CD4-positive, alpha-beta T cell treated with Interleukin-12 subunit alpha and Interleukin-12 subunit beta, for 1 hour (primary cell): ENCODE measurements at places on chromosomes 13 and 19.

GRCh38 chr13:73228546-73228945, 169.7 kb downstream of the KLF5 start:
- peak; percentile 31 for DNase-seq

- DNase-seq: no peak
These were observed 444.8 kb downstream of the OLFM4 start for GRCh38 chr13:53473397-53473796.

DNA sequence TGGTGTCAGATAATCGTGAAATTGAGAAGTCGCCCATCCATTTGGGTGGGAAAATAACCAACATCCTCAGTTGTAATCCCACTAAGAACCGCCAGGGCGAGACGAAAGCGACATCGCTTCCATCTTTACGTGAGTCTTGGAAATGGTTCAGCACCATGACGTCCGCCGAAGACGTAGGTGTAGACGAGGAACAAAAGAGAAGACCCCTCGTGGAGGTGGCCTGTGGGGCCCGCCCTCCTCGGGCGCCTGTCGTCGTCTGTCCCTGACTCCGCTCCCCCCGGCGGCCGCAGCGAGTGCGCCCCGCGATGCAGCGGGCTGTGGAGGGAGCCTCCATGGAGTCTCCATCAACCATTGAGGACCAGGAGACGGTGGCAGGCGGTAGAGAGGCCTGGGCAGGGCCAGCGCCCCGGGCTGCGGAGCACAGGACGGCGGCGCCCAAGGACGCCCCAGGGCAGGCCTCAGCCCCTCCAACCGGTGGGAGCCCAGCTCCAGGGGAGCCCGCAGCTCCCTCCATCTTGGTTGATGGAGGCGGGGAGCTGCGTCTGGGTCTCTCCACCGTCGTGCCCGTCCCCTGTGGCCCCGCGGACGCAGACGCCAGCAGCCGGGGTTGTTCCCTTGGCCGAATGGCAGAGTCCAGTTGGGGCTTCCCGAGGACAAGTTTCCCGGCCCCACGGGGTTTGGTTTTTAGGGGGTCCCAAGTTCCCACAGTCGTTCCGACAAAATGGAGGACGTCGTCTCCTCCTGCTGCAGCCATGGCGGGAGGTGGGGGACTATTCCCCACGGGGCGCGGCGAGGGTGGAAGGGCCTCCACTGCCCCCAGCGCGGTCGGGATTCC, 990 bp upstream of the ZMYM2 start:
- DNase-seq: peak; percentile 87

DNA sequence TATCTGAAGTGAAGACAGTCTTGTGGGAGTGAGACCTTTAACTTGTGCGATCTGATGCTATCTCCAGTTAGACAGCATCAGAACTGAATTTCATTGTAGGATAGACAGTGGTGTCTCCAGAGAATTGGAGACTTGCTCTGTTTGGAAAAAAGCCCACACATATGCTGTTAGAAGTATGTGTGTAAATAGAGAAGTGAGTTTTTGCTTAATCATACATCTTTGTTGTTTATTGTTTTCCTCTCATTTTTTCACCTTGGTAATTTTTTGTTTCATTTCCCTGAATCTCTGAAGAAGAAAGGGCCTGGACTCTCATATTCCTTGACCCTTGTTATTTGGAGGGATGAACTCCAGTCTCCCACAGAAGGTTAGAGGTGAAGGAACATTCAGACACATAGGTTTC, 21.8 kb downstream of the FPR3 start:
- no peak for DNase-seq

GRCh38 chr13:84896128-84896527, 903.1 kb downstream of the SLITRK6 start:
- DNase-seq: peak; percentile 28

DNA sequence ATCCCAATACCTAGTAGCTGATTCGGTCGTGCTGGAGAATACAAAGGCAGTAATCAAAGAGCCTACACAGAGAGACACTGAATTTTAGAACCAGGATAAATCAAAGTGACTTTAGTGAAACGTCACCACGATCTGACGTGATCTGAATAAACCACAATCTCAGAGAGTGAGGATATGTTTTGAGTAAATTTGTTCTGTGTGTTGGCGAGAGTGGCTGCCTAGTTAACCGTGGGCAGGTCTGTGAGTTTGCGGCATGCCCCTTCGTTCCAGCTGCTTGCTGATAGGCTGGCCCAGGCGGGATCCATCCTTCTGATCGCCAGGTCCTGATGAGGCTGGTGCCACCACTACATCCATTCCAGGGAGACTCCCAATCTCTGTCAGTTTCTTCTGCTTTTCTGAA, 40.4 kb downstream of the LRCH1 start:
- peak; percentile 49 for DNase-seq

- DNase-seq: no peak
These were observed 1.0 kb downstream of the FBL start for GRCh38 chr19:39845172-39845571.

DNA sequence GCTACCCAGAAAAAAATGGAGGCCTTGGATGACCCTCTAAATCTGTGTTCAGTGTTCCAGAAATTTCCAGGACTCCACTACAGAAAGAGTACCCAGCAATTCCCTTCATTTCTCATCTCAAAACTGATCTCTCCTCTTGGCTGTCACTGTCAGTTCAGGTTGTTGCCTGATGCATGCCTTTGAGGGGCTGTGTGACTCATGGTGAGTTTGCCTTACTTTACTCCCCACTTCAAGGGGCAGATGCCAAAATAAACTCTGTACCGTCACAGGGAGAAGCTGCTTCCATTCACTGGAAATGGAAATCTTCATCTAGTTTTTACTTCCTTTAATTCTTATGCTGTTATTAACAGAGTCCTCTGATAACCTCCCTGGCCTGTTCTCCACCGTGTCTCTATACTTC, 1075.0 kb downstream of the DIAPH3 start:
- no peak for DNase-seq

DNA sequence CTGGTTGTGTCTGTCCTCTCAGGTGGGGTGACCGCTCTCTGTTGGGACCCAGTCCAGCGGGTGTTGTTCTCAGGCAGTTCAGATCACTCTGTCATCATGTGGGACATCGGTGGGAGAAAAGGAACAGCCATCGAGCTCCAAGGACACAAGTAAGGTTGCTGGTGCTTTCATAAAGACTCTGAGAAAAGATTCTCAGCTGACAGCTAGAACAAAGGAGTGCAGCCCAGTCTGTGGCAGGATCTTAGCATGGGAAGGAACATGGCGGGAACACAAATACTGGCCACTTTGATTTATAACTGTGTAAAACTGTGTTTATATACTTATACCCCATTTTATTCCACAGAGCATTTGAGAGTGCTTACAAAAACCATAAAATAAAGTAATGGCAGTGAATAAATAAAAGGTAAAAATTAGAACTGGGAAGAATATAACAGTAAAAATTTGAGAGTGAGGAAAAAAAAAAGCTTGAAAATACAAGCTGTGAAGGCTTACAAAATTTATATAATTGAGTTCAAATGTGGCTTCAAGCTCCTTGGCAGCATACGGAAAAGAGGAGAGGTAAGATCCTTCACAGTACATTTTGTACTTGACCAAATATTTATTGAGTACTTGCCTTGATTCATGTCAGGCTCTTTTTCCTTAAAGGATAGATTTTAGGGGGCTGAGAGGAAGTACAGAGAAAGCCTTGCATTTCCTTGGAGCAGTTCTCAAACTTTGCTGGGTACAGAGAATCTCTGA, 64.8 kb downstream of the DHRS12 start:
- DNase-seq: no peak

DNA sequence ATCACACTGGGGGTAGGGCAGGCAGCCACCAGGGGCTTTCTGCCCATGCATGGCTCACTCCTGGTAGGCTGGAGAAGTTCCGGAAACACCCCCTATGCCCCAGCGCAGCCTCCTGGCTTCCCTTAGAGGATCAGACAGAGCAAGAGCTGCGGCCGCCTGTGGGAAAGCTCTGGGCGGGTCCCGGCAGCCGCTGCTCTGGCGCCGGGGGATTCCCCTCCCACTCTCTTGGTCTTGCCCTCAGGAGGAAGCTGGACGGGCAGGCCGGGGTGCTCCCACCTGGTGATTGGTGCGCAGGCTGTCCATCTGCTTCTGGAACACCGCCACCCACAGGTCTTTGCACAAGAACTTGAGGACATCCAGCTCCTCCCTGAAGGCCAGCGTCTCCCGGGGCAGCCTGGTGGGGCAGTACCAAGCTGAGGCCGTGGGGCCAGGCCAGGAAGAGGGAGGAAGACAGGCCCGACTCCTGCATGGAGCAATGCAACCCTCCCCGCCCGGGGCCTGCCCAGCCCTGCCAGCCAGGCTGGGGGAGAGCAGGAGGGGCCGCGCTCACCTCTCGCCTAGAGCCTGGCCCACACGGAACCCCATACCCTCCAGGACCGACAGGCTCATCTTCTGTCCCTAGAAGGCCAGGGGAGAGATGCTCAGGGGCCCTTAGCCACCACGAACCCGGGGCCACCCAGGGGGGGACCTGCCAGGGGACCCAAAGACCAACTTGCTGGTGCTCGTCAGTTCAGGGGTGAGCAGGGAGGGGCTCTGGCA, 4.0 kb upstream of the NKPD1 start:
- DNase-seq: peak; percentile 72

DNA sequence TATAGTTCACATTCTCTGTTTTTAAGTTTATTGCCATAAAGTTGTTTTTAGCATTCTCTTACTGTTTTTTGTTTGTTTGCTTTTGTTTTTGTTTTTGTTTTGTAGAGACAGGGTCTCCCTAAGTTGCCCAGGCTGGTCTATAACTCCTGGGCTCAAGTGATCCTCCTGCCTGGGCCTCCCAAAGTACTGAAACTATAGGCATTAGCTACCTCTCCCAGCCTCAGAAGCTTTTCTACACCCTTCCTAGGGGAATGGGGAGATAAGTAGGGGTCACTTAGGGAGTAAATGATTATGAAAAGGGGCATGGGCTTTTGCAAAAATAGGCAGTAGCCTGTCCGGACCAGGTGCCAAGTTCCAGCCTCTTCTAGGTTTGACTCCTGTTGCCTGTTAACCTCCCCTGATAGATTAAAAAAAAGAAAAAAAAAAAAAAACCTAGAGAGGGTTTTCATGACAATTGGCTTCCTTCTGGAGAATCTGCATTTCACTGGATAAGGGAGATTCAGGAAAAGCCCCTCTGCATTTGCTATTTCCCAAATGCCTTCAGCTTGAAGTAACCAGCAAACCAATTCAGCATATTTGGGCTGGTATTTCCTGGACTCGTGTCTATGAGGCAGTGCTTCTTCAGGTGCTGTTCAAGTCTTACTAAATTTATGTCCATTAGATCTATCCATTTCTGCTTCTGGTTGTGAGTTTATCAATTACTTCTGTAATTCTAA, 216.8 kb downstream of the TM9SF2 start:
- no peak for DNase-seq

DNA sequence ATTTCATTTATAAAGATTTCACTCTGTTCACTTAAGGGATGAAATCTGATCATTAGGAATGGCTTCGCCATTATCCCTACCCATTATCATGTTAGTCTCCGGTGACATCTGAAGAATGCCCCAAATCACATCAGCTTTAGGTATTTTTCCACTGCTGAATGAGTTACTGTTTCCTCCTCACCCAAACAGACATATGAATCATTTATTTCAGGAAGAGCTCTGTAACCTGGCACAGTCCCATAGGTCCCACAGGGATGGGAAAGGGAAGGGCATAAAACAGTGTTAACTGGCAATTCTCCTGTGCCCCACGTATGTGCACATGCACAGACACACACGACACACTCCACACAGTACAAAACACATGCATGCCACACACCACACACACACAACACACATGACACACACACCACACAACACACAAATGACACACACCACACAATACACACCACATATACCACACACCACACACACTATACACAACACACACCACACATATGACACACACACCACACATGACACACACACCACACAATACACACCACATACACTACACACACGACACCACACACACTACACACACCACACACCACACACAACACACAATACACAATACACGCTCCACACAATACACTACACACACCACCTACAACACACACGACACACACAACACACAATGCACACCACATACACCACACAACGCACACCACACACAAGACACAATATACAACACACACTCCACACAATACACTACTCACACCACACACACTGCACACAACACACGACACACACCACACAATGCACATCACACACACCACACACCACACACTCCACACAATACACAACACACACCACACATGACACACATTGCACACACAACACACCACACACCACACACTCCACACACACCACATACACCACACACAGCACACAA, 15.4 kb downstream of the TMEM255B start:
- no peak for DNase-seq

GRCh38 chr19:4327877-4328242, 10.8 kb downstream of the STAP2 start:
- DNase-seq: no peak

DNA sequence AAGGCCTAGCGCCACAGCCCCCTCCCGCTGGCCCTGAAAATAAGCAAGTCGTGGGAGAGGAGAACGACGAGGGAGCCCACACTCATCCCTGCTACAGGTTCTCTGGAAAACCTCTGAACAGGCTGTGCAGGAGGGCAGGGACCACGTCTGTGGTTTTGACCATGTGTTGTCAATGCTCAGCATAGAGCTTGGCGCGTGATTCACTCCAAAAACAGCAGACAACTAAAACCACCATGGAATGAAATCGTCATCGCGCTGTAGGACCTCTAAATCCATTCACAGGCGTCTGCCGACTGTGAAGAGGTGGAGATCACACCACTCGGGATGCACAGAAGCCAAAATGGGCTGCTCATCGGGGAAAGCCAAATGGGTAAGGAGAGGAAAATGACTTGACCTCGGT, 121.3 kb downstream of the COL4A1 start:
- no peak for DNase-seq

DNA sequence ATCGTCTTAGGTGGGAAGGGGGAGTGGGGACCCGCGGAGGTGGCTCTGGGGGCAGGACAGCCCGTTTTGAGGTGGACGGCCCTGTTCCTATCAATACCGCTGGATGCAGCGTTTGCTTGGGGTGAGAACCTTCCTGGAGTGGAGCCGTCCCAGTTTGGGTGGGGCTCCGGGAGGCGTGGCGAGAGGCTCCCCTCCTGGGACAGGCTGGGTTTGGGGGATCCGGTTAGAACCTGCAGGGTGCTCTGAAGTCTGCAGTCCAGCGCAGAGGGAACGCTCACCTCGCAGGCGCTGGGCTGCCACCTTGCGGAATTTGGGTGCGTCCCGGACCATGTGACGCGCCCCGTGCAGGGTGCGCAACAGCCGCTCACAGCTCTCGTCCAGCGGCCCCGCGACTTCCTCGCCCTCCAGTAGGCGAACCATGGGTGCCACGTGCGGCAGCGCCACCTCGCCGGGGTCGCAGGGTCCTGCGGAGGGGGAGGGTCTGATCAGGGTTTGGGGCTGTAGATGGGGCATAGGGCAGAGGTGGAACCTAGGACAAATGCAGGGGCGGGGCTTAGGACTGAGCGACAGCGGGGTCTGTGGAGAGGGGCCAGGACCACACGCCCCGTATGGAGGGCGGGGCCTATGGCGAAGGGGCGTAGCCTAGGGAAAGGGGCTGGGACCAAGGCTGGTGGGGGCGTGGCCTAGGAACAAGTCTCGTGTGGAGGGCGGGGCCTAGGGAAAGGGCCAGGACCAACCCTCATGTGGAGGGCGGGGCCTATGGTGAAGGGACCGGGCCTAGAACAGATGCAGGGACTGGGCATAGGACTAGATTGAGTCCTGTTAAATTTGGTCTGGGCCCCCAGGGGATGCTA, 13.8 kb downstream of the SH2D3A start:
- DNase-seq: peak; percentile 84
